ENCODE measurements at places on chromosomes 2 and 18. TPM values are rescaled to one million over a fixed set of nuclear protein-coding genes. Genes with fewer than 3 reads are reported as not detected.

ALPI gene
- total RNA-seq, result not detected

WDR35 gene
- total RNA-seq, result 10.6 TPM

SMAD4 gene
- total RNA-seq, result 97.5 TPM

DYSF gene
- 59.5 TPM for total RNA-seq

CNTNAP5 gene
- total RNA-seq, result not detected

EVX2 gene
- not detected for total RNA-seq

STAT4 gene
- 0.13 TPM for total RNA-seq

Data from LHCN-M2 (cell line).